Ascending aorta (tissue), 2 donors: ENCODE measurements at places on chromosomes 11 and 22.
A peak's percentile ranks its signal among the peaks of the same experiment; 100 is the strongest.

DNA sequence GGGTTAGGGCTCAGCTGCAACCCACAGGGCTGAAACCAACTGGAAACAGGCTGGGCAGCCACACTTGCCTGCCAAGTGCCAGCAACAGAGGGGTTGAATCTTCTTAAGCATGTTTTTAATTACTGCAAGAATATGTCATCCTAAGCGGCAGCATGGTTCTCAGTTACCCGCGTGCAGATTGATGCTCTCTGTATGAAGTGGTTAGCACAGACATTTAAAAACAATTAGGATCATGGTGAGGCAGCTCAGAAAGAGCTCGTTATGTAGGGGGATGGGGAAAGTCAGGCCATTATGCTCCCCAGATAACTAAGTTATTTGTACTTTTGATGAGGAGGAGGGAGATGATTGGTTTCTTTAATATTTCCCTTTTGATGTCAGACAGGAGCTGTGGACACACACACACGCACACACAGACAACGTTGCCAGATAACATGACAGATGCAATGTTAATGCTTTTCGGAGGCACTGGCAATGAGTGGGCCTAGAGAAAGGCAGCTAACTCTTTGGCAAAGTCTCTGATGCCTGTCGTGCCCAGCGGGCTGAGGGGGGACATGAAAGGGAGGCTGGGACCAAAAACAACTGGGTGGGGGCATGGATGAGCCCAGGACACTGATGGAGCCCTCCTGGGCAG lies 389.7 kb downstream of the NXPE2 start:
- DNase-seq: no peak

GRCh38 chr22:29145321-29146072 lies 60.2 kb upstream of the EMID1 start:
- peak; percentile 39 for DNase-seq

GRCh38 chr11:111654601-111655000 lies 52.4 kb downstream of the SIK2 start:
- no peak for DNase-seq

GRCh38 chr22:20740222-20740951 lies 33.5 kb upstream of the SERPIND1 start:
- DNase-seq: no peak

- DNase-seq: no peak
These were observed 9.8 kb downstream of the THAP12 start for GRCh38 chr11:76371170-76371569.

DNA sequence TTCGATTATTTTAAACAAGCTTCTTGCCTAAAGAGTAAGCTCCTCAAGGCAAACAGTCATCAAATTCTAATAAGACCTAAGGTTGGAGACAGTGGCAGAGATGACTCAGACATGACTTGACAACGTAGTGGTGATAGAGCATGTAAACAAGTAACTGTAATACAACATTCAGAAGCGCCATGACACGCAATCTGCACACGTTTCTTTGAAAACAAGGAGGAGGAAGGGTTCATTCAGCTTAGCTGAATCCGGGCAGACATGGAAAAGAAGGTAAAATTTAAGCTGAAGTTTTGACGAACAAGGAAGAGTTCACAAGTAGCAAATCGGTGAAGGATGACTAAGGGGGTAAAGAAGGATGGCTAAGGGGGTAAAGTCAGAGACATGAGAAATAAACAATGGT lies 152.4 kb upstream of the ZC3H12C start:
- DNase-seq: no peak

- no peak for DNase-seq
These were observed 4.3 kb downstream of the SLC15A3 start for GRCh38 chr11:60947700-60948099.

DNA sequence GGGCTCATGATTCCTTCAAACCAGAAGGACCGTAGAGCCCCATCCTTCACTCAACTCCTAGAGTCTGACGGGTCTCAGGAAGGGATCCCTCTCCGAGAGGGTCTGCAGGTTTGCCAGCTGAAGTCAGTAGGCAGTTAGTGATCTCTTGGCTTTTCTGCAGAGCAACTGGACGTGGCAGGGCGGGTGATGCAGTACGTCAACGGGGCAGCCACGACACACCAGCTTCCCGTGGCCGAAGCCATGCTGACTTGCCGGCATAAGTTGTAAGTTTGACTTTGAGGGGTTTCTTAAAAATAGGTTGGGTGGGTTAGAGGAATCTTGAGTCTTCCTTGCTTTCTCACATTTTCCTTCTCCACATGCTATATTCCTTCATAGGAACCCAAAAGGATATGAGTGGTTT lies 33.3 kb upstream of the RAB1B start:
- DNase-seq: no peak

GRCh38 chr22:25235547-25236290 lies 16.3 kb downstream of the CRYBB2 start:
- DNase-seq: peak; percentile 71
